ENCODE measurements at places on chromosomes 6 and 20.

GRCh38 chr6:7758456-7758855, 32.6 kb downstream of the BMP6 start:
- no peak for DNase-seq

DNA sequence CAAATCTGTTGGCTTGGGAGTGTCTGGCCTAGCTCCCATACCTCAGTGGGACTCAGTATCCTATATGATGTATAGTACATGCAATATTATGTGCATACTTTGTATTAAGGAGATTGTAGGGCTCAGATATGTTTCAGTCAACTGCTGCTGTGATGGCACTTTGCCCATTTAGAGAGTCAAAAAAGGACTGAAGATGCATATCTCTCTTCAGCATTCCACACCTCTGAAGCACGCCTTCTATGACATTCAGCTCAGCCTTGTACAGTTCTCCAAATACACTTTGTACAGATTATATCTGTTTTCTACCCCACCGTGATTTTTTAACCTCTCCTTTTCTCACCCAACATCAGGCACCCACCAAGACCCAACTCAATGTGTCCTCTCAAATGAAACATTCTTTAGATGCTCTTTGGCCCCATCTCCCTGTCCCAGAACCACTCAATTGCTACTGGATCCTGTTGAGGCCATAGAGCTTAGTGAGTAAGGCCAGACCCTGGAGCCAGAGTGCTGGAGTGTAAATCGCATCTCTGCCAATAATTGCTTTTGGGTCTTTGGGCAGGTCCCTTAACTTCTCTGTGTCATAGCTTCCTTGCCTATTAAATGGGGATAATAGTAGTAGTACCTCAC, 15.6 kb downstream of the ENPP1 start:
- DNase-seq = no peak

GRCh38 chr6:139256087-139256486, 35.7 kb downstream of the TXLNB start:
- no peak for DNase-seq

- DNase-seq = no peak
Observed at GRCh38 chr6:163825033-163825432, 410.5 kb downstream of the QKI start.

DNA sequence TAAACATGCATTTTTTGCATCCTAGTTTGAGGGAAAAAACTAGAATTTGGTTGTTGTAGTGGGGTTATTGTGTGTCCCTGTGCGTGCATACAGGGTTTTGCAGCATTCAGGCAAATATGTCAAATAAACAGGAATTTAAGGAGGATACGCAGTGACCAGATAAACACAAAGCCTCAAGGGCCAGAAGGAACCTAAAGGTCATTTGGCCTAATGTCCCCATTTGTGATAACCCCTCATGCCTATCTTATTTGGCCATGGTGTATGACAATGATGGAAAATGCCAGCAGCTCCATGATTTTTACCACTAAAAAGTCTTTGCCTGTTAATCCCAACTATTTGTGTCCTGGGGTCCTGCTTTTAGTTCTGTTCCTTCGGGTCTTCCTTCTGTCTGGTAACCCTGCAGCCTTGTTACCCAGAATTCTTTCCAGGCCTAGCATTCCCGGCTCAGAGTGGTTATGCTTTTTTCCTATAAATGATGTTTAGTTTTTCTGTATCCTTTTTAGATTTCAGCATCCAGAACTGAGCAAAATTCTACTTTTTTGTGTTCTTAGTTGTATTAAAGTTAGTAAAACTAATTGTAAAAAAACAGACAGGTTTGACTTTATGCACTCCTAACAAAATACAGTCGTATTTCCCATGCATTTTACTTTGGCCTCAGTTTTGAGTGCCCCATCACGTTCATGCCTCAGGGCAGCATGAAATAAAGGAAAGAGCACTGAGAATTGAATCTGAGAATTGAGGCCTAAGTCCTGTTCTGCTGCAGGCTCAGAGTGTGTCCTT, 4.4 kb downstream of the STX16 start:
- DNase-seq = no peak

- DNase-seq = no peak
Observed at GRCh38 chr6:80544555-80544954, 438.1 kb downstream of the BCKDHB start.

DNA sequence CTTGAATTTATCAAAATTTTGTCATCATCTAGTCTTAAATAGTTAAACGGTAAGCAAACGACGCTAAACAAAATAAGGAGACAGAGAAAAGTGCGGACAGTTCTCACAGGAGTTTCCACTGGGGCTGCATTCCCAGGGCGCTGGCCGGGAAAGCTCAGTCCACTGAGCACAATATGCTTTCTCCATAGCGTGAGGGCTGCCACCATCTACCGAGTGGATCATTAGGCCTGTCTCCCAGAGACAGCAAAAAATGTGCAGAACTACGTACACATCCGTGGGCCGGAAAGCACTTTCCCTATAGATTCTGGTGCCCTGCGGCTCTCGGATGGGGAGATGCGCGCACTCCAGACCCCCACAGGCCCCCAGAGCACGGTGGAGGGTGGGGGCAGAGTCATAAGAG, 84.9 kb downstream of the THBS2 start:
- DNase-seq = no peak

DNA sequence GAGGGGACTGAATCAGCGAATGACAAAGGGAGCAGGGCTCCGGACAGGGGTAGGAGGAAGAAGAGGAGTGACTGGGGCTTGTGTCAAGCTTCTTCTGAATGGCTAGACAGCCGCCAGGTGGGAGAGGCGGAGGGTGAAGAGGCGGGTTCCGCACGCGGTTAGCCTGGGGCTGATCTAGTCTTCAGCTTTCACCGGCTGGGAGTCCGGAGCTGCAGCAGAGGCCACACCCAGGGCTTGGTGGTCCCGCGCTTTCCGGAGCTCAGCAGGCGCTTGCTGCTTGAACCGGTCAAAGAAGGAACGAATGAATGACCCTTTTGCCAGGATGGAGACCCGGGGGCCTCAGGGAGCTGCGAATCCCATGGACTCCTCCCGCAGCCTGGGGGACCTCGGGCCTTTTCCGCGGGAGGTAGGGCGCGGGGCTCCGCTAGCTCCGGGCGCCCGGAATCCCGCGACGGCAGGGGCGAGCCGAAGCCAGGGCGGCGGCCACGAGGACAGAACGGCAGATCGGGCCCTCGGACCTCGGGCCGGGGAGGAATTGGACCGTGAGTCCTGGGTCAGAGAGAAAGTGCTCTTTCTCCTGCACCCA, at the start of gene C6orf141:
C6orf141 (plus strand) TSS at position 177 of the 586 bp plus-strand sequence; CDS start at position 302, 125 bp downstream.
- no peak for DNase-seq

- DNase-seq = no peak
Observed at GRCh38 chr6:93784794-93785693, 365.7 kb upstream of the EPHA7 start.

DNA sequence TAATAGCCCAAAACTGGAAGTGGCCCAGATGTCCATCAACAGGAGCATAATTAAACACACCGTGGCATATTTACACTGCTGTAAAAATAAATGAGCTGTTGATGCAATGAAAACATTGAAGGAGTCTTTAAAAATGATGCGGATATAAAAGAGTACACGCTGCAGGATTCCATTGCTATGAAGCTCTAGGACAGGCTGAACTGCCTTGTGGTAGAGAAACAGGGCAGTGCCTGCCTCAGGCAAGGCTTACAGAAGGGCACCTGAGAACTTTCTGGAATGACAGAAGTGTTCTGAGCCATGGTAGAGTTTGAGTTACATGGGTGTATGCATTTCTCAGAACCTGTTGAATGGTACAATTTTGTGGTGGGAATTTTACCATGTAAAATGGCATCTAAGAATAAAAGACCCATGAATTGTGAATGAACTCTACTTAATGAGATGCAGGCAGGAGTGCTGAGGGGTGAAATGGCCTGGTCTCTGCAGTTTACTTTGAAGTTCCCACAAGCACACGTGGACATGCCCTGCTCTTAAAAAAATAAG, 45.3 kb upstream of the RIN2 start:
- no peak for DNase-seq

DNA sequence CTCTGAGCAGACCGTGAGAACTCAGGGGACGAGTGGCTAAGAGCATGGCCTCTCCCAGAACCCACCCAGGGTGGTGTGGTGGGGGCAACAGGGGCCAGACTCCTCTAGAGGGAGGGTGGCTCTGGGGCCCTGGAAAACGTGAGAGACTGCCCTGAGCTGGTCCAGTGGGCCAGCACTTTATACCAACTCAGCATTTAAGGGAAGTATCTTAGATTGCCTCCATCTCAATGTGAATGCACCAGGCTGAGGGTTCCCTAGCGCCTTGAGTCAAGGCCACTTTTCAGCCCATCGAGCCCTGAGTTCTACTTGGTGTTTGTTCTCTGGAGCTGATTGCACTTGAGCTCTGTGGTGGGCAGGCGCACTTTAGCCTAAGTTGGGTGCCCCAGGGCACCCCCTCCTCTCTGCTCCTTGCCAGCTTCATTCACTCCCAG, 42.0 kb upstream of the IRF4 start:
- DNase-seq = no peak

DNA sequence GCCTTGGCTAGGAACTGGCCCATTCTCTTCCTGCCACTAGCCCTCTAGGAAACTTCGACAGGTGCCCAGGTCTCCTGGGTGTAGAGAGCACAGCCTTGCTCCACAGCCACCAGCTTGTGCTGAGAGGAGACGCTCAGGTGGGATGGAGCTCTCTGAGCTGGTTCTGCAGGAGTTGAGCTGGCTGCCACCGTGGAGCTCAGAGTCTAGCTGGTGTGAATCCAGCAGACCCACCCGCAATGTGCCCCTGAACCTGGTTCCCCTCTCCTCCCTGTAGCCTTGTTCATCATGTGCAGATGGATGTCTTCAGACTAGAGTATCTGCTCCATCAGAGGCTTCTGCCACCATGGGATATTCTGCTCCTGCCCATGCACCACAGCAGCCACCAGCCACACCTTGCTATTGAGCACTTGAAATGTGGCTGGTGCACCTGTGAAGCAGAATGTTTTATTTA, 222.5 kb downstream of the SYNDIG1 start:
- DNase-seq = no peak

DNA sequence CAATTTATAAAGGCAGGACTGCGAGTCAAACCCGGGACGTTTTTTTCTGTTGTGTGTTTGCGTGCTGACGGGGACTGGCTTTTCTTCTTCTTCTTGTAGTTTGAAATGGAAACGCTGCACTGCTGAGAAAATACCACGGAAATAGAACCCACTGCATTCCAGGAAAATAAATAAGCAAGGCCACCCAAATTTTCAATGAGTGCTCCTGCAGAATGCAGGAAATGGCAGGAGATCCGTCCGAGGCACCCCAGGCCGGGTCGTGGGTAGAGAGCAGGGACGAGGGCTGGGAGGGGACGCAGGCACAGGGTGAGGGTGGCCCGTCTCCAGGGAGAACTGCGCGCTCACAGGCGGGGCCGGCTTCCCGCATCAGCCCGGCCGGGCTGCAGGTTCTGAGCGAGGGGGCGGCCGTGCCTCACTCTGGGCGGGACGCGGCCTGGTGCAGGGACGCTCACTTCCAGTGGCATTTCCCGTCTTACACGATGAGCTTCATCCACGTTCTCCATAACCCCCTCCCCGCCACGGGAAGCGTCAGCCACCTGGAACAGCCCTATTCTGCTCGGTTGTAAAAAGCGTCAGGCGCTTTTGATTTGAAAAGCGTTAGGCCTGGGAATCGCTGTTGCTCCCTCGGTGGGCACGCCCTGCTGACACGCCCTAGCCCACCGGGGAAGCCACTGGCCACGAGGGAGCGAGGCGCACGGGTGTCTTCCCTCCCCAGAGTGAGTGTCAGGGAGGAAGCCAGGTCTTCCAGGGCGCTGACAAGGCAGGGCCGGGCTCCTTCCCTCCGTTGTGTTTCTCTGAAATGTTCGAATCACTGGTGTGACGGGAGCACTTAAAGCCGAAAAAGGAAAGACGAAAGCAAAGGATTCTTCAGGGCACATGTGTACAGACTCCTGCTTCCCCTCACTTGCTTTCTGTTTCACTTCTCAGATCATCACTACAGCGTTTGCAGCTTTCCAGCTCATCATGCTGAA, 17.9 kb upstream of the EXOC2 start:
- no peak for DNase-seq

DNA sequence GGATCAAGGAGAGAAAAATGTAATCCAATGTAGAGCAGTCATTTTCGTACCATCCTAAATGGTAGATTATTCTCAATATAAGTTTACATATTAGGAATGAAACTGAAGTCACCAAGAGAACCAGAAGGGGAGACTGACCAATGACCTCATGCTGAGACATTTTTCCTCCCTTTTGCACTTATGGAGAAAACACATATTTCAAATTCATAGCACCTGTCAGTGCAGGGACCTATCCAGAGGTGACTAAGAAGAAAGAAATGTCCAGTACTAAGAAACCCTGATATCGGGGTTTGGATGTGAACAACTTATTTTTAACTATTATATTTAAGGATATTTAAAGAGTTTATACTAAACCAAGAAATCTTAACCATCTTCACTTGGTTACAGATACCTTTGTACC, 16.6 kb upstream of the LYRM2 start:
- DNase-seq = no peak

- no peak for DNase-seq
Observed at GRCh38 chr6:354631-355280, 36.8 kb upstream of the IRF4 start.

- no peak for DNase-seq
Observed at GRCh38 chr6:82783587-82784236, 281.9 kb downstream of the UBE3D start.

DNA sequence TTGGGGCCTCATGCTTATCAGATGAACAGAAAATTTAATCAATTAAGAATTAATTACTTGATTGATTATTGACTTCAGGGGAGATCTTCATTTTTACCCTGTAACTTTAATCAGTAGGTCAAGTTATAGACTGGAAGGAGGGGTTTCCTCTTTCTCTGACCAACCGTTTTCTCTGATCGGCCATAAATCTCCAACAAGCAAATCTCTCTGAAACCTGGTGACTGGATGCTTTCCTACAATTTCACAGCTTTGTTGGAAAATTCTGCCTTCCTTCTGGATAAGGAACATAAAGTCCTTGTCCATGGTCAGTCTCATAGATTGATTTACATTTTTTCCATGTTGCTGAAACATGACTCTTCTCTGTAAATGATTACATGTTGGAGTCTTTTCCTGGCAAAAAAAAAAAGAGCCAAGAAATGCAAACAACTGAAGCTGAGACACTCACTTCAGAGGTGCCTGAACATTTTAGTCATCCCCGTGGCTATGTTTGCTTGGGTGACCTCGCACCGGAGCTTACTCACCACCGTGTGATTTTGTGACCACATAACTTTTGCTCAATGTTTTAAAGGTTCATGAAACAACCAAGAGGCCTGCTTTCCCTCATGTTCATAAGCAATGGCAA, 31.0 kb downstream of the IRF4 start:
- DNase-seq = no peak

GRCh38 chr6:99016355-99016754, 68.6 kb upstream of the FBXL4 start:
- no peak for DNase-seq

DNA sequence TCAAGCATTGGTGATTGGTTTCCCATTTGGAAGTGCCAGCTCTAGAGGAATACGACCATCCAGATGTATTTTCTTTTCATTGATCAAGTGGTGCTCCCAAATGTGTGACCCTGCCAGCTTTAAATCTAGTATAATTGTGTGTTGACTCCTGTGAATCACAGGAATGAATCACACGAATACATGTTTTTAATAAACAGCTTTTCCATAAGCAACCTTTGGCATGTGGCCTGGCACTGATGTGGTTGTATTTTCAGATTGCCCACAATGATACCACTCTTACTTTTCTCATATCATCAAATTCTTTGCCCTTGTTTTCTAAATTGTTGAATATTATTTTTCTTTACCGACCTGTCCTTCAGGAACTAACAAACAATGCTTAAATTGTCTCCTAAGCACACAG, 367 bp downstream of the GSTA3 start:
- DNase-seq = no peak

All from right renal cortex interstitium (tissue), 3 donors.